ENCODE measurements at places on chromosomes 5 and 9. TPM values are rescaled to one million over a fixed set of nuclear protein-coding genes. Genes with fewer than 3 reads are reported as not detected.

DNA sequence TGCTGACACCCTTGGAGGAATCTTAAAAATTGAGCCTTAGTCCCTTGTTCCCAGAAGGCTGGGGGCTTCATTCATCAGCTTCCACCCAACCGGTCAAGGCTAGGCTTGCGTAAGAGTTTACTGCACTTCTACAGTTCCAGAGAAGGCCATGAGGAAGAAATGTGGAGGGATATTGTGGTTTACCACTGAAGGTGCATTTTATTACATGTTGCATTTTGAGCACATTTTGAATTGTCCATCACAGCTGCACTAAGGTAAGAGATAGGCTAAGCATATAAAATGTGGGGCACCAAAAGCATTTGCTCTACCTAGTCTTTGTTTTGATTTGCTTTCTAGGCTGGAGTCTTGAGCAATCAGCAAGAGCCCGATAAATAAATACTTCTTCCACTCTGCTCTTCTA lies 167.1 kb upstream of the PAPPA start:
- DNase-seq, result no peak

SMIM32 gene
- polyA plus RNA-seq, result 0.15 TPM

DNA sequence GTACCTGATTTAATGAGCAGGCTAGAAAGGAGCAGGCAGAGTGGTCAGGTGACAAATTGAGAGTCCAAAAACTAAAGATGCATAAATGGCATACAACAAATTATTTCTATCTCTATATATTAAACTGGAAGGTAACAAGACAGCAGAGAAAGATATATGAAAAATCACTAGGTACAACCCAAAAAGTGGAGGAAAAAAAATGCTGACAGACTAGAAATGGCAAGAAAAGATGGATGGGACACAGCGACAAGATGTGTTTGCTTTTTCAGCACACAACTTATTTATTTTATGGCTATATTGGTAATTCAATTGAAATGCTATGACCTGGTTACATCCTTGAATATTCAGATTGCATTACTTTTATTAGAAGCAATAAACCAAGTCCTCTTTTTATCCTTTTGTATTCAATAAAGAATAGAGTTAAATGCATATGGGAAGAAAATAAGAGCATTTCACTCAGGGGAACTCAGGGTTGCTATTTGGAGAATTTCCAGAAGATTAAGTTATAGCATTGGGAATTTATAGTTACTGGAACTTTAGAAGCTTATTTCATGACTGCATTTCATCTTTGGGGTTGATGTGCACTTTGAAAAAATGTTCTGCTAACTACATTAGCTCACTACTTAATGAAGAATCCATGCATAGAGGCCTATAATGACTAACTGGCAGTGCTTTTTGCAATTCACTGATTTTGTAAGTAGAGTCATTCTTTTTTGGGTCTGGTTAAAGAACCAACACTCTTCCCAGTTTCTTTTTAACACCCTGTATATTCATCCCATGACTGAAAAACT lies 566.6 kb upstream of the TUSC1 start:
- DNase-seq, result no peak

NUDT12 gene
- 13.4 TPM for polyA plus RNA-seq

DNA sequence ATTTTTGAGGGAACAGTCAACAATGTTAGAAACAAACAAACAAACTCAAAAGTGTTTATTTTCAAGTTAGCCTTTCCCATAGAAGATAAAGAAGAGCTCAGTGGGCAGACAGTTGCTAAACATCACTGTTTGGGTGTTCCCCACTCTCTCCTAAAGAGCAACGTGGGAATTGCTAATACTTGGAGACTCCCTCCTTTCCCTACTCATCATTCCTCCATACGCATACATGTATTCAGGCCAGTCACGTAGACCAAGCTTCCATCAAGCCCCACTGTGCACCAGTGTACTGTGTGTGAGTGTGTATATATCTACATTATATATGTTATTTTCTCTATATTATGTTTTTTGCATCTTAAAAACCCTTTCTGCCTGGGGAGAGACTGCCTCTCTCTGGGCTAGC lies 115.0 kb upstream of the EGFLAM start:
- DNase-seq, result no peak

GRCh38 chr9:95857124-95857523 lies 18.4 kb upstream of the ERCC6L2 start:
- DNase-seq, result no peak

GRCh38 chr9:32635362-32635761 lies at the start of gene TAF1L:
Gene TAF1L, minus strand, starts transcription at chr9:32635669. Its CDS starts 90 bp downstream, at chr9:32635579.
- DNase-seq, result no peak

KCNN2 gene
- 6.5 TPM for polyA plus RNA-seq

SOWAHA gene
- 0.12 TPM for polyA plus RNA-seq

DNA sequence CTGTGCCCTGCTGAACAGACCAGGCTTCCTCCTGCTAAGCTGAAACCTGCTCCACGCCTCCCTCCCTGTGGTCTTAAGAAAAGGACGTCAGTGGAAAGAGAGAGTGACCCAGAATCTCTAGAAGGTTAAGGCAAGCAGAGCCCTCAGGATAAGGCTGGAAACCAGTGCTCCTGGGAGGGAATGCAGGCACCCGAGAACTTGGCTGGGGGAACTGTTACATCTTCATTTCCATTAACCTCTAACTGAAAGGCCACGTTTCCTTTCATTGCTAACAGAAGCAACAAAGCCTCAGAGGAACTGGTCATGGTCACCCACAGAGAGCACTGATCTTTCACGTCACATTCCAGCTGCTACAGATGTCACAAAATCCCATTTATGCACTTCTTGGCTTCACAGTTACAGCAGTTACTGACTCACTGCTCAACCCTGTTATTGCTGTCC lies 26.1 kb upstream of the AKNA start:
- DNase-seq, result no peak

DNA sequence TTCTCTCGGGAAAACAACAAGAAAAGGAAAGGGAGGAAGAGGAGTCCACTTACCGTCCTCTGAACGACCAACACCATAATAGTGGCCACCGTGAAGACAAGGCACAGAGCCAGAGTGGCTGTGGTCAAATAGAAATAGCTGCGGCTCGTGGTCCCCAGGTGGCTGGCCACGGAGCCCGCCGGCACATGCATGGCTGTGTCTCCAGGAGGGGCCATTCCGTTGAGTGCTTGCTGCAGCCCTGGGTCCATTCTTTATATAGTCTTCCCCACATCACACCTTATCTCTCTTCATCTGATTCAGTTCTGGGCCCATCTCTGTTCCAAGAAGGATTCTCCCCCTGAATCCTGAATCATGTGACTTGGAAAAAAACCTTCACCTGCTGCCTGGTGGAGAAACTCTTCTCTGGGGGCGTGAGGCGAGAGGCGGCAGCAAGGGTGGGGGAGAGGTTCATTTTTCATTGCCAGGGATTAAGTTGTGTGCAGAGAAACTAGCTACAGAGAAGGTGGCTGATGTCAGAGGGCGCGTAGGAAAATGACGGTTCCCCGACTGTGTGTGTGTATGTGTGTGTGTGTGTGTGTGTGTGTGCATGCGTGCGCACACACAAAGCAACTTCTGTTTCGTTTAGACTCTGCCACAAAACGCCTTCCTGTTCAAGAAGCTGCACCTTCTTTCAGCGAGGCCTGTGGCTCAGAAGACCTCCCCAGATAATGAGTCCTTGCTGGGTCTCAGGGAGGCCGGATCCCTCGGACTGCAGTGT lies at the start of gene TNFSF8:
Gene TNFSF8, minus strand, starts transcription at position 536 of the 757 bp plus-strand sequence. Its CDS starts 288 bp downstream, at position 248.
- no peak for DNase-seq

C1QTNF2 gene
- polyA plus RNA-seq, result 1.5 TPM

C1QTNF3 gene
- 51.8 TPM for polyA plus RNA-seq

DNA sequence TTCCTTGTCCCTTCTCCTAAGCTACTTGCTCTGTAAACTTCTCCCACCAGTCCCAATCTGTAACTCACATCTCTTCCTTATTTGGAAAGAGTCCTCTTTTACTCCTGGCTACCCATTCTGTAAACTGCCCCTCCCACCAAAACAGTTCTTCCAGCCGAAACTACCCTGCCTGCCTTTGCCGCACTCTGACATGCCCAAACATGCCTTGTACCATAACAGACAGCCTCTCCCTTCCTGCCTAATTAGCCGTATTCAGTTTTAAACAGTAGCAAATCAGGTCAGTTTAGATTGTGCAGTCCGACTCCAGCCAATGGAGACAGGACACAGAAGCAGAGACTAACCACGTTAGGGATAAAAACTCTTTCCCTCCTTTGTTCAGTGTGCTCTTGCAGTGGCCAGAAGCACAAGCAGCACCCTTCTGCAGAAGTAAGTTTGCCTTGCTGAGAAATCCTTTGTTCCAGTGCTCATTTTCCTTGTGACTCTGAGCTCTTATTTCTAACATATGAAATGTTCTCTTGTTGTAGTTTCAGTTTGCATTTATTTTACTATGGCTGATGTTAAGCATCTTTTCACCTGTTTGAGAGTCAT lies 5.4 kb upstream of the GLT6D1 start:
- DNase-seq, result no peak

MARCHF11 gene
- 0.38 TPM for polyA plus RNA-seq

DNA sequence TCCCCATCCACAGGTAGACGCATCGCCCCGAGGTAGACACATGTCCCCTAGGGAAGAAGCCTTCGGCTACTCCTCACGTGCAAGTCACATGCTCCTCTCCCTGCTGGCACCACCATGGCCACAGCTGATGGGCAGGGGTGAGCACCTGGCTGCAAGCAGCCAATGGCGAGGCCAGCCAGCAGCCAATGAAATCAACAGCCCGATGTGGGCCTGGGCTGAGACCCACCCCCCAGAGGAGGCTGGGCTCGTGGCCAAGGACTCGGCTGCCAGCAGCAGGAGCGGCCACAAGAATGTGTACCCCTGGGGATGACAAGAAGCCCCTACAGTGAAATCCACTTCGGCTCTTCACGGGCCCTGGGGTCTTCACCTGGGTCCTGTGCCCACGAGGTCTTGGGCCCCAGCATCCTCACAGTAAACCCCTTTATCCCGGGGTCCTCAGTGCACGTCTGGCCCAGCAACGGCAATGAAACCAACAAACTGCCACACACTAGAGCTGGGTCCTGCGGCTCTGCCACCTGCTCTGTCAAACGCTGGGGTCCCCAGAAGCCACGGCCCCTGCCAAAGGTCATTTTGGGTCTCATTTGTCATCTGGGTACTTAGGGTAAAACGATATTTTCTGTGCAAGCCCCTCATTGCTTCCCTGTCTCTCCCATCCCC lies 22.1 kb upstream of the PTGES start:
- no peak for DNase-seq

GRCh38 chr9:37430841-37431597 lies 8.5 kb downstream of the GRHPR start:
- DNase-seq, result no peak

- DNase-seq, result no peak
Measured at GRCh38 chr5:122076050-122076461, 2.0 kb downstream of the LOX start.

DNA sequence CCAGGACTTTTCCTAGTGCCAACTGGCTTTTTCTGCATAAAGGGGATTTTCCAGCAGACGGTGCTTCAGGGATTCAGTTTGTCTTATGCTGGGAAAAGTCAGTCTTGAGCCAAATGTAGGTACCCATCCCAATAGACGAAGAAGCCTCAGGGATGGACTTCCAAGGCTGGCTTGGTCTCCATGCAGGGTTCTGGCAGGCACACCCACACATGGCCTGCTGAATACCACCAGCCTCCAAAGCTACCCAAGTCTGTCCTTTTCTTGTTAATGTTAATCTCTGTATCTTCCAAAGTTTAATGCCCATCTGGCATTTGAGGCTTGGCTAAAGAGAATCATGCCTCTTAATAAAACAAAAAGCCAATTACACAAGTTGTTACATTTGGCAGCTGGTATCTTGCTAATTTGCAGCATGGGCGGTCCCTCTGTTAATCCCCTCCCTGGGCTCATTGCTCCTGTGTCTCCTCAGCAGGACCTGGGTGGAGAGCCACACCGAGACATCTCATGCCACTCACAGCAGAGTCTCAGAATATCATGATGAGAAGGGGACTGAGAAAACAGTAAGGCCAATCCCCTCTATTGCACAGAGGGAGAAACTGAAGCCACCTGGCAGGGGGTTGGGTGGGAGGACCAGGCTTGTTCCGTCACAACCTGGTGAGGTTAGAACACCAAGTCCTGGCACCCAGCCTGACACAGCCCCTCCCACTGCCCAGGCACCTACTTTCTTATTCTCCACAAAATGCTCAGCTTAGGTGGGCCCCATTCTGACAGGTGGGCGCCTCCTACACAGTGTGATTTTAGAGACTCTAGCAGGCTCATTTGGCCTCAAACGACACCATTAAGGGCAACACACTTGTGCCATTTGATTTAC lies 243.2 kb downstream of the FSTL4 start:
- DNase-seq, result no peak

DNA sequence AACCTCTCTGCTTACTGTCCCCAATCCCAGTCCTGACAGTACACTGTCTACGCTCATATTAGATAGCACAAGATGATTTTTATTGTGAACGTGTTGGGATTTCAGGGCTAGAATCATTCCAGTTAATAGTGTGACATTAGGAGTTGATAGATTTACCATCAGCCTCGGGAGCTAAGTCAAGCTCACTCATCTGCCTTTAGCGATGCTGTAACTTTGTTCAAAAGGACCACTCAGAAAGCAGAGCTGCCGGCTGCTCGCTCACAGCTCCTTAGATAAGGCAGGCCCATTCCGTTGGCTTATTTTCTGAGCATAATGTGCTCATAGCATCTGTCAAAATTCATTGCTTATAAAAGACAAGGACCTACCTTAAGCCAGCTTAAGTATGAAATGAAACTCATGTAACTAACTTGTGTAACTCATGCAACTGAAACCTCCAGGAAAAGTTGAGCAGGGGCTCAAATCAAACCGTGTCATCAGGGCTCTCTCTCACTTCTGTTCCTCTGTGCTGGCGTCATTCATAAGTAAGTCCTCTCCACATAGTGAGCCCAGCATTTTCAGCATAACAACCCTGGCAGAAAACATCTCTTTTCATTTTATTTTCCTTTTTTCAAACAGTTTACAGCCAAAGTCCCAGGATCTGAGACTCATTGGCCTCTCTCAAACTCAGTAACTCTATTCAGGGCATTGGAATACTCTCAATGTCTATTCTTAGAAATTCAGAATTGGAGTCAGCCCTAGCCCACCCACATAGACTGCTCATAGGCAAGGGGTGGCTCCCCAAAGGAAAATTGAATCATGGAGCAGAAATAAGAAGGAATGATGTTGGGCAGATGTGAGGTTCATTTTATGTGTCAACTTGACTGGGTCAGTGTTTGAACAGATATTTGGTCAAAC lies 208.8 kb downstream of the MAN2A1 start:
- DNase-seq, result no peak

- DNase-seq, result no peak
Measured at GRCh38 chr5:76257225-76257833, 145.8 kb upstream of the IQGAP2 start.

All from left renal pelvis (tissue), 4 donors.